H9 (cell line): ENCODE measurements at places on chromosomes 11 and 22. TPM values are rescaled to one million over a fixed set of nuclear protein-coding genes. Genes with fewer than 3 reads are reported as not detected.
A peak's percentile ranks its signal among the peaks of the same experiment; 100 is the strongest.

DNA sequence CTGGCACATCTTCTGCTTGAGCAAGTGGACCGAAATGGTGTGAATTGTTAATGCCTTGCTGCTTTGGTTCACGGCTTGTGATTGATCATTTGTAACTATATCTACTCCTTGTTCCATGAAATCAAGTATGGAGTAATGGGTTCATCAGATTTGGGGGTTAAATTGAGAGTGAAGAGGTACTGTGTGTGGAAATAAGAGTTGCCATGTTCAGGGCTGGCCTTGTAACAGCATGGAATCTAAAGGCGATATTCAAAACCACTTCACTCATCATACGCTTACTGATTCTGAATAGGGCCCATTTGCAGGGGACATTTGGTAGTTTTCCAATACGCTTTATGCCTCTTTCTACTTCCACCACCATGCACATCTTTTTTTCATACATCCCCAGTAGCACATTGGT, 122.2 kb downstream of the DCDC1 start:
- peaks cover 6% of the 10 kb centered on the region for H3K4me1 ChIP-seq
- no peaks in the 10 kb centered on the region for H3K27me3 ChIP-seq
- DNase-seq, result no peak
- H3K27ac ChIP-seq, result no peak overlapping the region
- H3K4me3 ChIP-seq, result no peak overlapping the region

OR2AT4 gene
- not detected in 2 replicates for total RNA-seq

GRCh38 chr11:64787526-64788320, 9.4 kb upstream of the SF1 start:
- H3K27ac ChIP-seq, result no peak overlapping the region
- H3K36me3 ChIP-seq, result peaks cover 2% of the 10 kb centered on the region; the same call in 1 of the 2 replicates
- H3K27me3 ChIP-seq, result no peaks in the 10 kb centered on the region
- H3K4me3 ChIP-seq, result no peak overlapping the region
- no peaks in the 10 kb centered on the region for H3K4me1 ChIP-seq

- DNase-seq, result no peak
- H3K4me3 ChIP-seq, result no peak overlapping the region
- H3K36me3 ChIP-seq, result peaks cover 20% of the 10 kb centered on the region
- no peaks in the 10 kb centered on the region for H3K27me3 ChIP-seq
- H3K4me1 ChIP-seq, result no peaks in the 10 kb centered on the region
These were observed 30.5 kb downstream of the CHKA start for GRCh38 chr11:68090706-68091105.

DNA sequence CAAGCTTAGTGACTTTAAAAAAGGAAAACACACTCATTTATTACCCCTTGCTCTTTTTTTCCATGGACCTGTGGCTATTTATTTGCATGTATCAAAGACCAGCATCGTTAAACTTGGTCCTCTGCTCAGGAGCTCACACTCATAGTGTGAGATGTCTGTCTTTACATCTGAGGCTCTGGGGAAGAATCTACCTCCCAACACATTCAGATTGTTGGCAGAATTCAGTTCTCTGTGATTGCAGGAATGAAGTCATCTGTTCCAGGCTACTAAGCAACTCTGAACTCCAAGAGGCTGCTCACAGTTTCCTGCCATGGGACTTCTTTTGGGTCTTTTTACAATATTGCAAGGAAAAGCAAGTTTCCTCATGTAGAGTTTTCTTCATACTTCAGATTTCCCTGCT, 138.8 kb downstream of the LRRC4C start:
- H3K36me3 ChIP-seq, result no peaks in the 10 kb centered on the region
- no peaks in the 10 kb centered on the region for H3K27me3 ChIP-seq
- H3K4me3 ChIP-seq, result no peak overlapping the region
- H3K4me1 ChIP-seq, result no peaks in the 10 kb centered on the region
- no peak overlapping the region for H3K27ac ChIP-seq

GRCh38 chr11:17472467-17472866, 4.2 kb downstream of the ABCC8 start:
- no peak overlapping the region for H3K4me3 ChIP-seq
- no peaks in the 10 kb centered on the region; the same call in 1 of the 2 replicates for H3K36me3 ChIP-seq
- no peak overlapping the region for H3K27ac ChIP-seq
- H3K27me3 ChIP-seq, result peaks cover 24% of the 10 kb centered on the region; the same call in 1 of the 2 replicates
- DNase-seq, result no peak
- no peaks in the 10 kb centered on the region for H3K4me1 ChIP-seq

PLAAT5 gene
- total RNA-seq, result 8.5 and 9.6 TPM in 2 replicates

GRCh38 chr11:108909041-108909440, 244.2 kb downstream of the DDX10 start:
- H3K36me3 ChIP-seq, result no peaks in the 10 kb centered on the region
- H3K27me3 ChIP-seq, result no peaks in the 10 kb centered on the region
- no peak for DNase-seq
- no peak overlapping the region for H3K4me3 ChIP-seq
- H3K4me1 ChIP-seq, result peaks cover 4% of the 10 kb centered on the region; the same call in 1 of the 2 replicates

CHADL gene
- total RNA-seq, result 1.3 and 1.6 TPM in 2 replicates

GRCh38 chr11:19931771-19932369, 219.2 kb downstream of the NAV2 start:
- H3K4me3 ChIP-seq, result no peak overlapping the region
- DNase-seq, result no peak
- H3K4me1 ChIP-seq, result peaks cover 3% of the 10 kb centered on the region; the same call in 1 of the 2 replicates
- no peak overlapping the region for H3K27ac ChIP-seq
- peaks cover 10% of the 10 kb centered on the region; the same call in 2 of the 3 replicates for H3K36me3 ChIP-seq
- H3K27me3 ChIP-seq, result no peaks in the 10 kb centered on the region

DNA sequence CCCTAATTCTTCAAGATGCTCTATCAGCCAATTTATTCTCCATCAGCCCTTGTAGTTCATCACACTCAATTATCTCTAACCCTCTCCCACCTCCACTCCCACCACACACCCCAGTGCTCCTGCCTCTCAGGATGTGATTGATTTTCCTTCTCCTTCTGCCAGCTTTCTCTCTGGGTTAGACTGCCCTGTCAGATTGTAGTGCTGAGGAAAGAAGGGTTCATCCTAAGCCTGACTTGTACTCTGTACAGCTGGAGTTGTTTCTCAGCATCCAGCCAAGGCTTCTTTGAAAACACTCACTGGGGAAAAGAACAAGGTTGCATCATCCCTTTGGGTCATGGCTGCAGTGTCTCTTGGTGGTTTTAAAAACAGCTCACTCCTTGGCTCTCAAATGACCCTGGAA, 61.2 kb downstream of the CECR2 start:
- no peaks in the 10 kb centered on the region; the same call in none of the 3 replicates for H3K36me3 ChIP-seq
- H3K27ac ChIP-seq, result no peak overlapping the region
- H3K27me3 ChIP-seq, result no peaks in the 10 kb centered on the region
- H3K4me3 ChIP-seq, result no peak overlapping the region

GRCh38 chr11:75949023-75949672, 134.1 kb downstream of the UVRAG start:
- no peak overlapping the region for H3K27ac ChIP-seq
- DNase-seq, result no peak
- H3K27me3 ChIP-seq, result no peaks in the 10 kb centered on the region
- no peaks in the 10 kb centered on the region for H3K36me3 ChIP-seq
- H3K4me1 ChIP-seq, result 0 out of 2 replicates have a peak, but pooled peaks cover 3% of the 10 kb centered on the region

DNA sequence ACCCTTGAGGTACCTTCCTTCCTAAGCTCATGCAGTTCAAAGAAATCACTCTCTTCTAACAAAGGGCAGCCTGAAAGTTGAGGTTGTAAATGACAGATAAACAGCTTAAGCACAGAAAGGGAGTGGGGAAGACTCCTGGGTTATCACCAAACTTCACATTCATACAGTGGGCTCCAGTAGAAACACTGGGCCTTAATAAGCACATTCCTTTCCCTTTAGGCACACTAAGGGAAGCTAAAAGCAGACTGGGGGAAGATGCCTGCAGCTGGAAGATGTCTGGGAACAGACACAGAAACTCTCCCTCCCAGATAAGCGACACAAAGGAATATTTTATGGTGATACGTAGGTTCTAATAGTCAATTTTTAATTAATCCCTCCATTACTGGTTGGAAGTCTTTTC, 350.3 kb upstream of the MPPED2 start:
- peaks cover 4% of the 10 kb centered on the region; the same call in 1 of the 3 replicates for H3K36me3 ChIP-seq
- no peak for DNase-seq
- no peaks in the 10 kb centered on the region for H3K27me3 ChIP-seq
- H3K27ac ChIP-seq, result no peak overlapping the region

GRCh38 chr11:112965656-112966055, 4.4 kb downstream of the NCAM1 start:
- H3K4me1 ChIP-seq, result peaks cover 3% of the 10 kb centered on the region; the same call in 1 of the 2 replicates
- H3K27me3 ChIP-seq, result peaks cover 5% of the 10 kb centered on the region; the same call in 1 of the 2 replicates
- no peaks in the 10 kb centered on the region for H3K36me3 ChIP-seq
- no peak overlapping the region for H3K27ac ChIP-seq
- H3K4me3 ChIP-seq, result no peak overlapping the region; the same call in 2 of the 3 replicates

GRCh38 chr11:92866679-92867282, 102.7 kb upstream of the MTNR1B start:
- H3K4me1 ChIP-seq, result no peaks in the 10 kb centered on the region
- no peaks in the 10 kb centered on the region for H3K27me3 ChIP-seq
- H3K36me3 ChIP-seq, result no peaks in the 10 kb centered on the region; the same call in 2 of the 3 replicates
- no peak for DNase-seq
- H3K4me3 ChIP-seq, result no peak overlapping the region
- no peak overlapping the region for H3K27ac ChIP-seq

GRCh38 chr11:67438158-67438902, 848 bp upstream of the PTPRCAP start:
- H3K27me3 ChIP-seq, result no peaks in the 10 kb centered on the region
- peaks cover 44% of the 10 kb centered on the region for H3K36me3 ChIP-seq
- DNase-seq, result peak; percentile 58
- H3K4me3 ChIP-seq, result no peak overlapping the region
- H3K27ac ChIP-seq, result no peak overlapping the region
- no peaks in the 10 kb centered on the region; the same call in 1 of the 2 replicates for H3K4me1 ChIP-seq

GRCh38 chr22:17922925-17923903, 101.1 kb downstream of the MICAL3 start:
- peaks cover 16% of the 10 kb centered on the region; the same call in 1 of the 2 replicates for H3K4me1 ChIP-seq
- H3K4me3 ChIP-seq, result no peak overlapping the region
- no peaks in the 10 kb centered on the region for H3K27me3 ChIP-seq
- DNase-seq, result no peak
- no peaks in the 10 kb centered on the region for H3K36me3 ChIP-seq
- no peak overlapping the region for H3K27ac ChIP-seq

CNIH2 gene
- total RNA-seq, result 11.8 and 12.0 TPM in 2 replicates

- peaks cover 16% of the 10 kb centered on the region for H3K27me3 ChIP-seq
- peak; percentile 91 for DNase-seq
- H3K36me3 ChIP-seq, result peaks cover 2% of the 10 kb centered on the region
These were observed 3.2 kb downstream of the ARVCF start for GRCh38 chr22:20013382-20013871.

DNA sequence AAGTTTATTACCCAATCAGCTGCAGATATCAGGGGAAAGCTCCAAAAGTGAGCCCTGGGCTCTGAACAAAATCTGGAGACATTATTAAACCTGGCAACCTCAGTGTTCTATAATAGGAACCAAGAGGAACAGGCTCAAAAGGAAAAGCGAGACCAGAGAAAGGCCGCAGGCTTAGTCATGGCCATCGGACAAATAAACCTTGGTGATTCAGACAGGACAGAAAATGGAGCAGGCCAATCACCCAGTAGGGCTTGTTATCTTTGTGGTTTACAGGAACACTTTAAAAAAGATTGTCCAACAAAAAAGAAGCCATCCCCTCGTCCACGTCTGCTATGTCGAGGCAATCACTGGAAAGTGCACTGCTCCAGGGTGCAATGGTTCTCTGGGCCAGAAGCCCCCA, 7.7 kb upstream of the PANX1 start:
- H3K4me3 ChIP-seq, result peak overlapping the region; percentile 31; the same call in 1 of the 3 replicates
- H3K27ac ChIP-seq, result no peak overlapping the region
- no peak for DNase-seq
- no peaks in the 10 kb centered on the region for H3K27me3 ChIP-seq

MYO7A gene
- 1.6 and 2.2 TPM in 2 replicates for total RNA-seq

GRCh38 chr11:115674176-115674936, 170.1 kb upstream of the CADM1 start:
- no peaks in the 10 kb centered on the region for H3K36me3 ChIP-seq
- no peak overlapping the region for H3K4me3 ChIP-seq
- H3K4me1 ChIP-seq, result no peaks in the 10 kb centered on the region; the same call in 1 of the 2 replicates
- H3K27me3 ChIP-seq, result no peaks in the 10 kb centered on the region
- H3K27ac ChIP-seq, result no peak overlapping the region

- no peak overlapping the region for H3K4me3 ChIP-seq
- H3K36me3 ChIP-seq, result no peaks in the 10 kb centered on the region; the same call in 2 of the 3 replicates
- no peak overlapping the region for H3K27ac ChIP-seq
- H3K4me1 ChIP-seq, result 0 out of 2 replicates have a peak, but pooled peaks cover 2% of the 10 kb centered on the region
These were observed 14.1 kb downstream of the CSDC2 start for GRCh38 chr22:41574847-41575381.

PRR33 gene
- total RNA-seq, result not detected in 2 replicates

BTBD18 gene
- total RNA-seq, result not detected in 2 replicates

DNA sequence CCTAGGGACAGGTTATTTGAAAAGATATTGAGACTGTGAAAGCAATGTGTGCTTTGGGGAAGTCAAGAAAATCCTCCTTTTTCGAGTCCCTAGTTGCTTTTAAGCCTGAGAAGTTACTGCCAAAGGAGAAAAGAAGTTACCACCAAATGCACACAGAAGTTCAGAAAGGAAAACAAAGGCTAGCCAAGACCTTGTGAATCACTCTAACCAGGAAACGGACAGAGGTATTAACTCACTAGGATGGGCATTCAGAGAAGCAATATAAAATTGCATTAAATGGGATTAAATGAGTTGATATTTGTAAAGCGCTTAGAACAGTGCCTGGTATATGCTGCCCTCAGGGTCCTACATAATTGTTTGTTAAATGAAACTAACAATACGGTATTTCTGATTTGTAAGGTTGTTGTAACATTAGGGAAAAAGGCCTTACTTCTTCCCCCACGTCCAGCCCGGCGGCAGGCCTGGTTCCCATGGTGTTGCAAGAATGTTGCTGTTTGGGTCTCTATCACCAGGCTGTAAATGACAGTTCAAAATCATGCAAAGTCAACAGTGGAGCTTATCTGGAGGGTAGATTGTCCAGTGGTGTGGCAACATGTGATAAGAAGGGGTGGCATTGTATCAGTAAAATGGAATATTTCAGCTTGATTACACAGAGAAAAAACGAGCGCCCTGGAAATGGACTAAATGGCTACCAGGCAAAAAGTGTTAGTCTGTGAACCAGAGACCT, 7.1 kb downstream of the TMA7B start:
- no peak for DNase-seq
- no peaks in the 10 kb centered on the region for H3K36me3 ChIP-seq
- H3K27me3 ChIP-seq, result no peaks in the 10 kb centered on the region
- H3K27ac ChIP-seq, result no peak overlapping the region

MMP8 gene
- total RNA-seq, result not detected in 2 replicates

TYR gene
- not detected in 2 replicates for total RNA-seq
